ENCODE measurements at places on chromosomes 7 and 10.
A peak's percentile ranks its signal among the peaks of the same experiment; 100 is the strongest.

DNA sequence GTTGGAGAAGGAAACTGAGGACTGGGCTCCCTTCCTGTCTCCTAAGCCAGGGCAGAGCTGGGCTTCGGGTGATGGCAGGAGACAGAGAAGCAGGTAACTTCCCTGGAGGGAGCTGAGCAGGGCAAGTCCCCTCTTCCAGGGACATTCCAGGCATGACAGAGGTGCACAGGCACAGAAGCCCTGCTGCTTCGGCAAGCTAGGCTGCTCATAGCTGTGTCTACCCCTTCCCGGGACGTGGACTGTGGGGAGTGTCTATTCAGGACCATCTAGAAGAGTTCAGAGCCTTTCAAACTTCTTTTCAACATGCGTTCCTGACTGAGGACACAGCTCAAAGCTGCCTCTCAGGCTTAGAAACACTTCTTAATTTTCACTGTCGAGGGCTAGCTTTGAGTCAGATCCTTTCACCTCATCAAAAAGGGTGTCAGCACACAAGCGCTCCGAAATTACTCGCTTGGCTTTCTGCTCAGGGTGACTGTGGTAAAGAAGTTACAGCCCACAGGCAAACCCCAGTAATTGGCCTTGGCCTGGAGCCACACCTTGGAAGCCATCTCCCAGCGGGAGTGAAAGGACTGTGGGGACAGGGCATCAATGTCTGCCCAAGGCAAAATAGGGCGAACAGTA, 63.7 kb upstream of the STEAP1B start:
- DNase-seq, result peak; percentile 12

- no peak for DNase-seq
These were observed 15.4 kb downstream of the LRRC27 start for GRCh38 chr10:132347211-132347930.

- no peak for DNase-seq
These were observed 240.9 kb upstream of the IMMP2L start for GRCh38 chr7:111803015-111803758.

GRCh38 chr7:44075296-44076075, 6.8 kb downstream of the POLM start:
- no peak for DNase-seq

DNA sequence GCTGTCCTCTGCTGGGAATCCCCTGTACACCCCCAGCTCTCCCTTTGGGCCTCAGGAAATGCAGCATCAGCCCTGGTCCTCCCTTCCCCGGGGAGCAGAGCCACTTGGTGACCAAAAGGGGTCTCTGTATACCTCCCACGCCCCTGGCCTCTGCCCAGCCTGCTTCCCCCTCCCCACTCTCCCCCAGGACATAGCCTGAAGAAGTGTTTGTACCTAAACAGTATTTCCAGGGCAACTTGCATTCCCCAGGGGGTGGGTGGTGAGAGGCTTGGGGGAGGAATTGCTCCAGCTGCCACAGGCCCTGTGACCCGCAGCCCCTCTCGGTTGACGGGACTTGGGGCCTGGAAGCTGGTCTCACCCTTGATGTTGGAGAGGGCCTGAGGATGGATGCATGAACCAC, 39.3 kb downstream of the TMEM270 start:
- no peak for DNase-seq

DNA sequence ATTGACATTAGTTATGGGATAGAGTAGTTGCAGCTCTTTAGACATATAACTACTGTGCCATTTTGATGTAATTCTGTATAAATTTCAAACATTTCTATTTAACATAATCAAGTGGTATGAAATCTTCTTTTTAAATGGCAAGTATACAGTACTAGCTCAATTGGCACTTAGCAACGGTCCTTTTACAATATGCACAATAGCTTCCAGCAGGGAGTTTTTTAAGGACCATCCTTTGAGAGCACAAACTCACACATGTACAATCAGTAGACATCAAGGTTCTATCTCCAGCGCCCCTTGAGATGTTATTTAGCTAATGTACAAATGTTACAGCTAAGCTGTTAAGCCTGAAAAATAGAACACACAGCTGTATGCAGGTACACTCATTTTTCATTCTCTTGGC, 480.7 kb downstream of the TFEC start:
- DNase-seq, result no peak

DNA sequence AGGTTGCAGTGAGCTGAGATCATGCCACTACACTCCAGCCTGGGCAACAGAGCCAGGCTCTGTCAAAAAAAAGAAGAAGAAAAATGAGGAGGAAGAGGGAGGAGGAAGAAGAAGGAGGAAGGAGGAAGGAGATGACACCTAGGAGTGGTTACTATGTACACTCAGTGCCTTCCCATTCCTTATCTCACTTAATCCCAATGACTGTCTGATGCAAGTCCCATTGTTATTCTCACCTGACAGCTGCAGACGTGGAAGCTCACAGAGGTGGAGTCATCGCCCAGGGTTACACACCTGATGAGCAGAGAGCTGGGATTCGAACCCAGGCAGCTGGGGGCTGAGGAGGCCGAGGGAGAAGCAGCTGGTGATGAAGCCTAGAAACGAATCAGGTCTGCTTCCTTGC, 258.8 kb downstream of the SNX10 start:
- DNase-seq, result no peak

DNA sequence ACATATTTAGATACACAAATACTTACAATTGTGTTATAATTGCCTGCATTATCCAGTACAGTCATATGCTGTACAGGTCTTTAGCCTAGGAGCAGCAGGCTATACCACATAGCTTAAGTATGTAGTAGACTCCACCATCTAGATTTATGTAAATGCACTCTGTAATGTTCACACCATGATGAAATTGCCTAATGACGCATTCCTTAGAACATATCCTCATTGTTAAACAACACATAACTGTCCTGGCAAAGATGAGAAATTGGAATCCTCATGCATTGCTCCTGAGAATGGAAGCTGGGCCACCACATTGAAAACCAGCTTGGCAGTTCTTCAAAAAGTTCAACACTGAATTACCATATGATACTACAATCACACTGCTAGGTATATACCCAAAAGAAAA, 1002.8 kb upstream of the CELF2 start:
- no peak for DNase-seq

- peak; percentile 75 for DNase-seq
These were observed 640 bp downstream of the ANKMY2 start for GRCh38 chr7:16644636-16645592.

DNA sequence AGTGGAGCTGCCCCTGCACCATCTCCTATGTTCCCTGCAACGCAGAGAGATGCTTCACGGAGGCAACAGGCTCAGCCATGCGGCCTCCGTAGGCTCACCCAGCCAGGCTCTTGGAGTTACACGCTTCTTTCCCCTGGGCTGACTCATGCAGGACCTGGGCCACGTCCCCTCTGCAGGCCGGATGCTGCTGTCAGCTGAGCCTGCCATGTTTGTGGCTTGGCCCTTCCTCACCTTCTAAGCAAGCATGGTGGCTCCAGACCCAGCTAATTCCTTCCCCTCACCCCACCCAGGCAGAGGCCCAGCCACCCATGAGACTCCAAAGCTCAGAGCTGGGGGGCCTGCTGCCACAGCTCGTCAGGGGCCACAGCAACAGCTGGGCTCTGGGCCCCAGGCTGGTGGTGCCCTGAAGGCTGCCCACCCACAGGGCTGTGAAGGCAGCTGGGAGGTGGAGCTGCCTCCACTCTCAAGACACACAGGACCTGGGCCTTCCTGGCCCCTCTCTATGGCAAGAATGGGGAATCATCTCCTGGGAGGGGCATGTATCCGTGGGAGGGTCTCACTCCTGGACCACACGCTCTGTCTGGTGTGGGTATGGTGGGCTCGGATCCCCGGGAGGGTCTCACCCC, 219.6 kb downstream of the ELFN1 start:
- no peak for DNase-seq

DNA sequence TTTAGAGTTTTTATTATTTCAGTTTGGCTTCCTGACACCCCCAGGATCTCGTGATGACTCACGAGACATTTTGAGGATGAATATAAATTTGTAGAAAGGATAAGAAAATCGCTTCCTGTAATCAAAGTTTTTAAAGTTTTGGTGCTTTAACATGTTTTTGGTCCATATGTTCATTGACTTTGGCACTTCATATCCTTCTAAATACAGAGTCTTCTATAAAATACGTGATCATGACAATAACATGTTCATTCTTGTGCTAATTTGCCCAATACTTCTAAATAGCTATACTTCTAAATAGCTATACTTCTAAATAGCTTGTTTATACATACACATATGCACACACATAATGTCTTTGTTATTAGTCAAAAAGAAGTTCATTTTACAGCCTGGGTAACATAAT, 341.9 kb downstream of the PLXDC2 start:
- no peak for DNase-seq

DNA sequence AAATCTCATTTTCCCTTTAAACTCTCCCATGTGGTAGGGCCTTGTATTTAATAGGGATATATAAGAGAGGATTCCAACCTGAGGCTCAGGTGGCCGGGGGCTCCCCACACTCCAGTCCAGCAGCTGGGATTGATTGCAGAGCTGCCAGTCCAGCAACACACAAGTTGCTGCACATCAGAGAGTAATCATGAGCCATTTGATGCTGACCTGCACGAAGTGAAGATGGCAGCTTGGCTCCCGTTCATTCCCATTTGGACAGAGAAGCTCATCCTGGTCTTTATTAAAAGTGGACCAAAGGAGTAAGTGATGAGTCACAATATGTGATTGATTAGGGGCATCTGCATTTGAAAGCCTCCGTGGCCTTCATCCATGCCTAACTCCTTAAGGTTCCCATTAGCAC, 202.4 kb downstream of the PLXNA4 start:
- no peak for DNase-seq

- DNase-seq, result no peak
These were observed 13.3 kb downstream of the SCRN1 start for GRCh38 chr7:29976266-29976665.

GRCh38 chr10:1475771-1476454, 261.4 kb downstream of the ADARB2 start:
- no peak for DNase-seq

DNA sequence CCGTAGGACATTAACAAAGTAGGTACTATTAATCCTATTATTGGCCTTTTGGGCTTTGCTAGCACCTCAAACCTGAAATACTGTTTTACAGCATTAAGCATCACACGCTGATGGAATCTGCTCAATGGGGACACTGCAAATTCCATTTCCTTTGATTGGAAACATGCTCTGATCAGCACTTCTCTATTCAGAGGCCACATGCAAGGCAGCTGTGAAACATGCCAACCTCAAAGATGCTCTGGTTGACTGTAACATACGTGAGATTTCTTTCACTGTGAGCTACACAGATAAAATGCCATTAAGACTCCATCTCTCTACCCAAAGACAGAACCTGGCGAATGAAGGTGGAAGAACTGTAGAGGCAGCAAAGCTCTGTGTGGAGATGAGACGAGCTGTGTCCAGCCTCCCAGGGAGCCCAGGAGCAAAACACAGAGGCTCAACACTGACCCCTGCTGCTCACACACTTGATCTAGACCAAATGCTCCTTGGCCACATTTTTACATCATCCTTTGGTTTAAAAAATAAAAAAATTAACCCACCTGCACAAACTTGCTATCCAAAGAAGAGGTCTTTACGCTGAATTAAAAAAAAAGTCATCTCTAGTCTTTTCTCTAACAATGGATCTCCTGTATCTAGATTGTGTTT, 8.0 kb downstream of the RSU1 start:
- DNase-seq, result peak; percentile 65

DNA sequence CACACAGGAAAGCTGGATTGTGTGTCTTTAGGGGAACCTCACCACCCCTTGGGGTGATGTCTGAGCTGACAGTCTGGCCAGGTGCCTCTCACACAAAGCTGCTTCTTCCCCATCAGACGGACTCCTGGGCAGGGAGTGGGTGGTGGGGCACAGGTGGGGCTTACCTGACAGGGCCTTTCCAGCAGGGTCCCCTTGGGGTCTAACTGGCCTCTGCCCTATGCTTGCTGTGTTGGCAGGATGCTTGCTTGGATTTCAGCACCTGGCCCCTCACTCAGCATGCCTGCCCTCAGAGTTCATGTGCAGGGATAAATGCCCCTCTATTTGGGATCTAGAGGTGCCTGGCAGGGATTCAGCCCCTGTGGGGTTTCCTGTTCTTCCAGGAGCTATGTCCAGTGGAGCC, 496.9 kb upstream of the ZMIZ1 start:
- no peak for DNase-seq

- no peak for DNase-seq
These were observed 243.6 kb downstream of the PRPF18 start for GRCh38 chr10:13830385-13830784.

DNA sequence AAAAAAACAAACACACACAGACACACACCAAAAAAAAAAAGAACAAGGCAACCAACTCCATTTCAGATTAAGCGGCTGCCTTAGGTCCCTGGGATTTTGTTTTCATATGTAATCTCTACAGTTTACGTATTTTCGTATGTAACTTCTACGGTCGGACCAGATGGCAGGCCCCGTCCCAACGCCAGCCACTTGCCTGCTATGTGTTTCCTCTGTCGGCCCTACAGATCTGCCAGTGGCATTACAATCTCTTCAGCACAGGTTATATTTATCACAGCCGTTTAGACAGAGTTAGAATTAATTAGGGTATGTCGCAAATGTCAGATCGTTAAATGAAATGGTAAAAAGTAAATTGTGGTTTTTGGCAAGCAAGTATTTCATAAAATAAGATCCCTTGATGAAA, 99.3 kb downstream of the DNAJB6 start:
- DNase-seq, result no peak

GRCh38 chr7:5638994-5639393, 142.5 kb downstream of the RNF216 start:
- DNase-seq, result no peak

DNA sequence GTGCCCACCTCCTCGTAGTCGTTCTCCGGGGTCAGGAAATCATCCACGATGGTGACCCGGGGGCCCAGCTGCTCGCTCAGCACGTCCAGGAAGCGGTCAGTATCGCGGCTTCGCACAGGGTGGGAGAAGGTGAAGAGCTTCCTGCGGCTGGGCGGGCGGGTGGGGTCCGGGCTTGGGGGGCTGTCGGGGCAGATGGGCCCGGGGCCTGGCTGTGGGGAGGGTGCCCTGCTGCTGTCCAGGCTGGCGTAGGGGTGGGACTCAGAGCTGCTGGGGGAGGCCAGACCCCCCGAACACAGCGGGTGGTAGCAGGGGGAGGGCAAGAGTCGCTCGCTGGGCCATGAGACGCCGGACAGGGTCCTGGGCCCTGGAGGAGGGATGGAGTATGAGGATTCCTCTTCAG, 42.3 kb downstream of the GRID2IP start:
- no peak for DNase-seq

DNA sequence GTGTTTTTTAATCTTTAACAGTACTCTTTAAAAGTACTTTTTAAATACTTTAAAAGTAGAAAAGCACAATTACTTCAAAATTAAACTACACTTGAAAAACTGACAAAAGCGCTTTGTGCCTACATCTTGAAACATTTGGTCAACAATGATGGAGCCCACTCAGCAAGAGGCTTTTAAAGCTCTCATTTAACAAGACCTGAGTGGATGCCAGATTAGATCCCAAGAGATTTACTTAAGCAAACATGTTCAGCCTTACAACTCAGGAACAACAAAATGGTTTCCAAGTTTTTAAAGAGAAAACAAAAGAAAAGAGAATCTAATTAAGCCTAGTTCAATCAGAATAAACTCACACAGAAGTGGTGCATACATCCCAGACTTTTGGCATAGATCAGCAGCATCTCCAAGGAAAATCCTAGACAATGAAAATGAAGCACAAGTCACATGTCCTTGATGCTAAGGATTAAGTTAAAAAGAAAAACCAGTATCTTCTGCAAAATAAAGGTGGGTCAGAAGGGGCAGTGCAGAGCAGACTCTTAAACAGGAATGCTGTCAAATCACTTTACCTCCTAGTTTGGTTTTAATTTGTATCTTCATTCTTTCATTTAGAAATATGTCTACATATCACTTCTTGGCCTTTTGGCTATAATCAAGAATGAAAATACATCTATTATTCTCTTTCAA, 26.2 kb downstream of the HIBADH start:
- peak; percentile 20 for DNase-seq

- DNase-seq, result no peak
These were observed 108.0 kb downstream of the DOCK1 start for GRCh38 chr10:127013211-127013656.

Data from HAP-1 (cell line).